ENCODE measurements at places on chromosomes 16 and 17. TPM values are rescaled to one million over a fixed set of nuclear protein-coding genes. Genes with fewer than 3 reads are reported as not detected.

PDE6G gene
- 3.2 TPM for total RNA-seq

ABCA8 gene
- total RNA-seq = not detected

KRTAP2-1 gene
- total RNA-seq = not detected

TEKT3 gene
- 1.1 TPM for total RNA-seq

OR1F1 gene
- not detected for total RNA-seq

GUCY2D gene
- total RNA-seq = 1.6 TPM

ACSM5 gene
- not detected for total RNA-seq

HOXB1 gene
- total RNA-seq = not detected

KCNG4 gene
- total RNA-seq = not detected

MARCHF10 gene
- 0.36 TPM for total RNA-seq

TMC5 gene
- total RNA-seq = 1.5 TPM

TP53TG3C gene
- not detected for total RNA-seq

ASPHD1 gene
- 4.1 TPM for total RNA-seq

WFIKKN2 gene
- 0.35 TPM for total RNA-seq

GSDMA gene
- not detected for total RNA-seq

CHD9NB gene
- total RNA-seq = 14.0 TPM

MYH11 gene
- 0.05 TPM for total RNA-seq

TBC1D3C gene
- total RNA-seq = not detected

SOX15 gene
- 6.9 TPM for total RNA-seq

CES5A gene
- not detected for total RNA-seq

KCNH4 gene
- not detected for total RNA-seq

COG4 gene
- 71.4 TPM for total RNA-seq

KRT39 gene
- total RNA-seq = not detected

TNFSF12 gene
- 8.3 TPM for total RNA-seq

KAT7 gene
- total RNA-seq = 77.8 TPM

FADS6 gene
- total RNA-seq = 4.7 TPM

TEX14 gene
- total RNA-seq = 0.07 TPM

MYH13 gene
- not detected for total RNA-seq

DPEP3 gene
- 3.2 TPM for total RNA-seq

AIPL1 gene
- total RNA-seq = not detected

ZACN gene
- 0.11 TPM for total RNA-seq

CNTD1 gene
- not detected for total RNA-seq

TTLL6 gene
- 2.1 TPM for total RNA-seq

ZNF500 gene
- 18.8 TPM for total RNA-seq

CCL5 gene
- not detected for total RNA-seq

ZKSCAN2 gene
- 11.7 TPM for total RNA-seq

CDK3 gene
- 7.4 TPM for total RNA-seq

ZFP3 gene
- not detected for total RNA-seq

TNRC6C gene
- 40.2 TPM for total RNA-seq

CCL2 gene
- total RNA-seq = 321 TPM

NOL3 gene
- 10.1 TPM for total RNA-seq

CX3CL1 gene
- 0.18 TPM for total RNA-seq
